ENCODE measurements at places on chromosomes 6 and 20.

- DNase-seq: no peak
Observed at GRCh38 chr6:18284261-18284660, 19.9 kb upstream of the DEK start.

DNA sequence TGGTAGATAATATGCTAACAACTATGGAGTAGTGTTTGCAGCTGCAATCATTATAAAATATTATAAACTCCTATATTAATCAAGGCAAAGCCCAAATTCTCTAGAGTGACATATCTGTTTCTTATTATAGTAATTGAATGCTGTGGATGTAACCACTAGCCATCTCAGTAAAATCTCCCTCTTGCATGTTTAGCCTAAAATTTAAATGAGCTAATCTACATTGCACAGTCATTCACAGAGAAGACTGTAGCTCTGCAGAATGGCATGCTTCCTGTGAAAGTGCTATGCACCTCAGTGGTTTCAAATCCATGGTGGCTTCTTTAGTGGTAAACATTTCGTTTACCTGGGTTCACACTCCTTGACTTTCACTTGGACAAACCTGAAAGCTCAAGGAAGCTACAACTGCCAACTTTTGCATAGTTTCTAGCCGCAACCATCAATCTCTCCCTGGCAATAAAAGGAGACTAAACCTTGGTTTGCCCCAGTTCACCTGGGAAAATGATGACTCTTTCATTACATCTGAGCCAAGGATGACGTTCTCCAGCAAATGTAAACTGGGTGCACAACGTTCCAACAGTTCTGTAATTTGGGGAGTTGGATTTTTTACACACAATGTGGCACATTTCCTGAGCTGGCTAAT is 47.2 kb downstream of the FILIP1 start:
- DNase-seq: no peak

GRCh38 chr6:100998111-100998510 is 117.0 kb upstream of the ASCC3 start:
- no peak for DNase-seq

- DNase-seq: no peak
Observed at GRCh38 chr20:47668313-47669151, 116.7 kb downstream of the SULF2 start.

DNA sequence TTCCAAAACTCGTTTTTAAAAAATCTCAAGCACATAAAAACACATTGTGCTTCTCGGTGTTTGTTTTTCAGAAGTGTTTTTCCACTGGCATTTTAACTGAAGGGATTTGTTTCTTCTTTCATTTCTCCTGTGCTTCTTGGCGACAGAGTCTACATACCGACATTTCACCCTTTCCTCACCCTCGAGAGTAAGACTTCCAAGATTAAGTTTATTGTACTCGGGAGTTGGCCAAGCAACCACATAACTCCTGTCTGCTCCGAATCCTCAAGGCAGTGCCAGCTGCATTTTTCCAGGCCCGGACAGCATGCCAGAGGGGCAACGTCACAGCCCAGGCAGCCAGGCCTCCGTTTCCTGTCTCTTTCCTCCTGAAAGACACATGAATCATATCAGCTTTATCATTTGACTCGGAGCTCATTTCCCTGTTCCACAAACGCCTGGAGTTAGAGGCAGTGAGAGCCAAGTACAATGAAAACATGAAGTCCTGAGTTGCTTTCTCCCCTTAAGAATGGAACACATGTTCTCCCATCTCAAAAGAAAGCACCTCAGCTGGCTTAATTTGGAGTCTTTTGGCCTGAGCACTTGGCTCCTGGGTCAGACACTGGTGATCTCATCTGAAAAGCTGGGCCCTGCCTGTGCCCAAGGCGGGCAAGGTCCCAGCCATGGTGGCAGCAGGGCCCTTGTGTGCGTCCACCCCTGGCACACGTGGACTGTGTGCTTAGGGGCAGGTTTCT is 23.2 kb upstream of the FAM50B start:
- DNase-seq: peak; percentile 61

DNA sequence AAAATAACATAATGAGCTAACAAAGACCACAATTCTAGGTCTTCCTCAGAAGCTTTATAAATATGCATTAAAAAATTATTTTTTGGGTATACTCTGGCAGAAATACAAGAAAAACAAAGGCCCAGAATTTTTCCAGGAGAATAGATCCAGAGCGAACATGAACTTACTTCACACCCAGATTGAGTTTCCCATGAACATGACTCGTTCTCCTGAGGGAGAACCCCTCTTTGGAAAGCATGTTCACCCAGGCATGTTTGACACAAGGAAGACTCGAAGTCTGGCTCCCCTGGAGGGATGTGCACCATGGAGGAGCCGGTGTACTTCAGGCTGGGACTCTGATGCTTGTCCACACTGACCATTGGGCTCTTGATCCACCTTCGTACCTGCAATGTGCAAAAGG is 56.1 kb downstream of the SGK1 start:
- no peak for DNase-seq

DNA sequence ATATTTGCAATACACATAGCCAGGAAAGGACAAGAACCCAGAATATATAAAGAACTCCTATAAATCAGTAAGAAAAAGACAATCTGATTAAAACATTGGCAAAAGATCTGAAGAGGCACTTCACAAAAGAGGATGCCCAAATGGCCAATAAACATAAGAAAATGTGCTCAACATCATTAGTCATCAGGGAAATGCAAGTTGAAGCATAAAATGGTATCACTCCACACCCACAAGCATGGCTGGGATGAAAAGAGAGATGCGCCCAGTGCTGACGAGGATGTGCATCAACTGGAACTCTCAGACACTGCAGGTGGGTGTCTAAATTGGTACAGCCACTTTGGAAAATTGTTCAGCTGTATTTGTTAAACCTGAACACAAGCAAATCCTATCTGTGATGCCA is 42.4 kb upstream of the MLN start:
- no peak for DNase-seq

GRCh38 chr6:120779441-120779840 is 554.8 kb downstream of the TBC1D32 start:
- no peak for DNase-seq

- DNase-seq: no peak
Observed at GRCh38 chr6:34497411-34497810, 31.5 kb downstream of the PACSIN1 start.

- no peak for DNase-seq
Observed at GRCh38 chr6:169997187-169997929, 245.9 kb downstream of the ERMARD start.

GRCh38 chr6:118736440-118736839 is 85.0 kb upstream of the CEP85L start:
- no peak for DNase-seq

DNA sequence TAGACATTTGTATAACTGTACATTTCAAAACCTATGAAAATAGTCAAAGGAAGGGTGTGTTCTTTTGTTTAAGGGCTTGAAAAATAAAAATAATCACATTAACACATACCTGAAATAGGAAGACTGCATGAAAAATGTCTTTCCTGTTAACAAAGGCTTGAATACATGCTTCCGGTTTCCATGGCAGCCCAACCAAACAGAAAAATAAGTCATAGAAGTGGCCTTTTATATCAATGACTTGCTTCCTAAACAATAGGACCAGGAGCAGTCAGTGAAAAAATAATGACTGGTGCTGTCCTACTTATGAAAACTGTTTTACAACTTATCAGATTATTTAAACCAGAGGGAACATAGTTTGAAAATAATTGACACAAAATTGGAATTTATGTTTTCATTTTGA is 412.6 kb upstream of the PLCB4 start:
- DNase-seq: no peak

GRCh38 chr20:15241681-15242080 is 904.3 kb upstream of the FLRT3 start:
- no peak for DNase-seq

DNA sequence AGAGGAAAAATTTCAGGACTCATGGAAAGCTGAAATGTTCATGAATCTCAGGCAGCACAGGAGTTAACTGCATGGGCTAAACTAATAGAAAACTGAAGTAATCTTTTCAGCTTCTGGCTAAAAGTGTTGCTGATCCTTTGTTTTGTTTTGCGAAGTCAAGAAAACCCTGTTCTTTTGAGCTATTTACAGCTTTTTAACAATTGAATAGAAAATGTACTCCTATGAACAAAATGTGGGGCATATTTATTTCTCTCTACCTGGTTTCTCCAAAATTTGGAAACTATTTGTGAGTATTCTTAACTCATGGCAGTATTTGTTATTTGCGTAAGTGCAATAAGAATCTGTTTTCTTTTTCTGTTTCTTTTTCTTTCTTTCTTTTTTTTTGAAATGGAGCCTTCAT is 818.8 kb upstream of the CITED2 start:
- DNase-seq: no peak
